ENCODE measurements at places on chromosomes 7 and 10. TPM values are rescaled to one million over a fixed set of nuclear protein-coding genes. Genes with fewer than 3 reads are reported as not detected.

DNA sequence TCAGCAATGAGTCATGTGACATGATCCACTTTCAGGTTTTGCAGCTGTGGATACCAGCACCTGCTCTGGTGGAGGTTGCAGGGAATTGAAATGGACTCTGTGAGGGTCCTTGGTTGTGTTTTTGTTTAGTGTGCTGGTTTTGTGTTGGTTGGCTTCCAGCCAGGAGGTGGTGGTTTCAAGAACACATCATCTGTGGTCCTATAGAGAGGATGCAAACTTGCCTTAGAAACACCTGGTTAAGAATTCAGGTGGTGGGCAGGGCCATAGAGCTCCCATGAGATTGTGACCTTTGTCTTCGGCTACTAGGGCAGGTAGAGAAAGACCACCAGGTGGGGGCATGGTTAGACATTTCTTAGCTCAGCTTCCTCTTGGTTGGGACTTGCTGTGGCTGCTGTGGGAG is 59.2 kb upstream of the CYP2C9 start:
- DNase-seq: no peak

DNA sequence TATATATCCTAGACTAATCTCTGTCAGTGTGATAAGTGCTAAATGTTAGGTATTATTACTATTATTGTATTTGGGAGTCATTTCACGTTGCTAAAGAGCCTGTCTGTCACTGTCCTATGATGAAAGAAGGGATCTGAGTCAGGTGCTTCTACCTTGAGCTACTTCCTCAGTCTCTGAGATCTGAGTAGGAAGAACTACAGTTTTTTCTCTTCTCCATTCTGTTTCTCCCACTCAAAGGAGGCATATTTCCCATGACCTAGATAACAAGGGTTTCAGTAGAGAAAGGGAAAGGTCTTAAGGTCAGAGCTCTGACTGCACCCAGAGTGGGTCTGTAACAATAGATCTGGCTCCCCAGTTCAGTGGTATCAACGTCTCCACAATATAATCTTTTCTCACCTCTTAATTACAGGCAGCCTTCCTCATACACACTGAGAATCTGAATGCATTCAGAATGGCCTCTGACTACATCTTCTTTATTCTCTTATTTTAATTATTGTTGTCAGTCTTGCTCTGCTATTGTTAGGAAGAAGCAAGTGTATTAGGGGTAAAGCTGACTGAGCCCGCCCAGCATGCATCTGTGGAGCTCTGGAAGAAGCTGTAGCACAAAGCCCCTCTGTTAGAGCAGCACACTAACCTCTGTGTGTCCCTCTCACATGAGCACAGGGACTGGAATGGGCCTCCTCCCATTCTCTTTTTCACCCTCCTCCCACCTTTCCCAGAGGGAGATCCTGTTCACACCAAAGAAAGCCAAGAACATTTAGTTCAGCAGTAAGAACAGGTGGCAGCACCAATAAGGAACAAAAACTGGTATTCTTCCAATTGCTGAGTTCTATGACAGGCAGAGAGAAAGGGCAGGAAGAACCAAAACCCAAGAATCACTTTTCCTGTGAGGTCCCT is 38.1 kb downstream of the USP54 start:
- no peak for DNase-seq

- no peak for DNase-seq
Measured at GRCh38 chr7:114405427-114405826, 9.2 kb upstream of the FOXP2 start.

DNA sequence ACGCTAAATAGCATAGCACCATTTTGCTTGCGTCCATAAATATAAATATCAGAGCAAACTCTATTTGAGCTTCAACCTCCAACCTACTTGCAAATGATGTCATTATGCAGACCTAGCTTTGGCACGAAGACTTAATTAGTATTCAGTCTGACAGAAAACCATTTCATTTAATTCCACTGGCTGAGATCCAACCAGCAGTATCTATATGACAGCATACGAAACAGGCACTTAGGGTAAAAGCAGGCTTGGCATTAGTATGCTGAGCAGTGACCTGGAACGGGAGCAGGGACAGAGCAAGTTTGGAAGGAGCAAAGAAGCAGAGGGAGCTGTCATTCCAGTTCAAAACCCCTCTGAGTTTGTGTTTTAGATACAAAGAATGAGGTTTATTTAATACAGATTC is 312.5 kb upstream of the CHRM2 start:
- no peak for DNase-seq

GRCh38 chr7:86933295-86933845 is 126.1 kb downstream of the ELAPOR2 start:
- no peak for DNase-seq

DNA sequence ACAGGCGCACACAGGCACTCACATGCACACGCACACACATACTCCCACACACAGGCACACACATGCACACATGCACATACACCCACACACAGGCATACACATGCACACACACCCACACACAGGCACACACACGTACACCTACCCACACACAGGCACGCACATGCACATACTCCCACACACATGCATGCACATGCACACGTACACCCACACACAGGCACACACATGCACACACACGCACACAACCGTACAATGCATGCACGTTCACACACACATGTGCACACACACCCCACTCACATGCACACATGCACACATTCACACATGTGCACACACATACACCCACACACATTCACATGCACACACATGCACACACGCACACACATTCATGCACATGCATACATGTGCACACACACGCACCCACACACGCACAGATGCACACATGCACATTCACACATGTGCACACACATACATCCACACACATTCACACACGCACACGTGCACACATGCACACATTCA is 59.3 kb downstream of the MKI67 start:
- no peak for DNase-seq

- no peak for DNase-seq
Measured at GRCh38 chr10:114550756-114551635, 107.1 kb downstream of the ABLIM1 start.

DNA sequence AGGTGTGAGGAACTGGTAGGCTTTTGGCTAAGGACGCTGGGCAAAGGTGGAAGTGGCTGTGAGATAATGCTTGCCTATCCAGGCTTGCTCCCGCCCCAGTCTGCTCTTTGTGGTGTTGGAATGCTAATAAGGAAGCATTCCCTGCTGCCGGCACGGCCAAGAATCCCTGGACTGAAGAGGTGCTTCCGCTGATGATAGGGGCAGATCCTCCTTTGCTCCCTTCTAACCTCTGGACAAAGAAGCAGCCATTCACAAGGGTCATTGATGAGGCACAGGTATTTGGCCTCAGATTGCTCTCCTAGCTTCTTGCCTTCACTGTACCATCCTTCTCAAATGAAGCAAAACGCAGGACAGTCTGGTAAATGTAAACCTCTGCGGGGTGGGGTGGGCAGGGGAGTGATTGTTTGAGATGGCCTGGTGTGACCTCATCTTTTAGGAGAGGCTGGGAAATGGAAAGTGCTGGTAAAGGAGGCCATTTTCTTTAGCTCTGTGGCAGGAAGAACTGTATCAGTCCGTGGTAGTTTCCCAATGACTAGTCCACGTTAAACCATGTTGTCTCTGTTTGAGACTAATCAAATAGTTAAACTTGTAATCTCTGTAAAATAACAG is 1.7 kb downstream of the PGAM1 start:
- no peak for DNase-seq

DNA sequence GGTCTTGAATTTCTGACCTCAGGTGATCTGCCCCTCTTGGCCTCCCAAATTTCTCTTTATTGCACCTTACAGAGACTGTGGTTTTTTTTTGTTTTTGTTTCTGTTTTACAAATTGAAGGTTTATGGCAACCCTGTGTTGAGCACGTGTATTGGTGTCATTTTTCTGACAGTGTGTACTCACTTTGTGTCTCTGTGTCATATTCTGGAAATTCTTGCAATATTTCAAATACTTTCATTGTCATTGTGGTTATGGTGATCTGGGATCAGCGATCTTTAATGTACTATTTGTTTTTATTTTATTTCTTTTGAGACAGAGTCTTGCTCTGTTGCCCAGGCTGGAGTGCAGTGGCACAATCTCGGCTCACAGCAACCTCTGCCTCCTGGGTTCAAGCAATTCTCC is 89.8 kb downstream of the PRTFDC1 start:
- DNase-seq: no peak

- DNase-seq: no peak
Measured at GRCh38 chr10:79403441-79404230, 41.8 kb downstream of the ZCCHC24 start.

DNA sequence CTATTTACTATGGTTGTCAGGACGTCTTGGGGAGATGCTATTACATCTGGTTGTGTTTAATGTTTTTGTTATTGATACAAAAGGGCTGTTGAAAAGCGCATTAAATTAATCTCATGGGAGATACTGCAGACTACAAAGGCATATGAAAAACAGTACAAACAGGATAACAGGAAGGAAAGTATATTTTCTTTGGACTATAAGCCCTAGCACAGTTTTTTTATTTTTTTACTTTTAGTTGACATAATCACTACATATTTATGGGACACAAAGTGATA is 341.3 kb downstream of the ARL4A start:
- no peak for DNase-seq

Gene ASB10
- total RNA-seq: not detected

Gene GNGT1
- not detected for total RNA-seq

Gene C10orf67
- total RNA-seq: not detected

Gene GPR37
- 1.3 TPM for total RNA-seq

Gene MET
- total RNA-seq: 103 TPM

Gene MARVELD1
- 53.1 TPM for total RNA-seq

Gene EIF3B
- 432 TPM for total RNA-seq

Gene NPSR1
- total RNA-seq: not detected
